ENCODE measurements at places on chromosomes 2 and 18.
A peak's percentile ranks its signal among the peaks of the same experiment; 100 is the strongest.

- DNase-seq, result peak; percentile 88
Observed at GRCh38 chr2:86194751-86195054, 559 bp downstream of the IMMT start.

DNA sequence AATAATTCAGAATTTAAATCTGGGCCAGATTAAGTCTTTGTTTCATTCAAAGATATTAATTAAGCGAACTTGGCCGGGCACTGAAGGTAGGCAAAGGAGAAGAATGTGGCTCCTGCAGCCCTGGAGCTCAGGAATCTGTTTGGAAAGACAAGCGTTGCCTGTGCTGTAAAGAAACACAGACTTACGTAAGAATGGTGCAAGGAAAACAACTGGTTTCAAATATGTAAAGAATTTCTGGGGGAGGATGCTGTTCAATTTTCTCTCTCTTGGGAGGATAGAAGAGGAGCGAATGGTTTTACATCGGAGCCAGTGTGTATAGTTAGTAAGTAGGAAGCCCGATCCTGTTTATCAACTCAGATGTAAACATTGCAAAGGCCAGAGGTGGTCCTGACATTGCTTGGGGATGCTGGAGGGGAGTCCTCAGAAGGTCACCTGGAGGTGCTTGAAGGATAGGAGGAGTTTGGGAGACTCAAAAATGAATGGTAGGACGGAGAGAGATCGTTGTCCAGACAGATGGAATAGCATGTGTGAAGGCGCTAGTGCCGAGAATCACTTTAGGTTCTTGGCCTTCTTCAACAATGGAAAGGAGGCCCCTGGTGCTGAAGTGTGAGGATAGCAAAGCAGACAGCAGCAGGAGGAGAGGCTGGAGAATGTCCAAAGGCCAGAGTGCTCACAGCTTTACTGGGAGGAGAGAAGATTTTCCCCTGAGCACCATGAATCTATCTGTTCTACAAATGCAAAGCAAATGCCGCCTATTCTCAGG is 456.1 kb downstream of the LPIN1 start:
- no peak for DNase-seq

- DNase-seq, result no peak
Observed at GRCh38 chr2:168901003-168901402, at the start of gene G6PC2. Gene G6PC2, plus strand, starts transcription at chr2:168901291. Its CDS starts 41 bp downstream, at chr2:168901332.

GRCh38 chr2:240195316-240195861 is 54.9 kb upstream of the OTOS start:
- no peak for DNase-seq

DNA sequence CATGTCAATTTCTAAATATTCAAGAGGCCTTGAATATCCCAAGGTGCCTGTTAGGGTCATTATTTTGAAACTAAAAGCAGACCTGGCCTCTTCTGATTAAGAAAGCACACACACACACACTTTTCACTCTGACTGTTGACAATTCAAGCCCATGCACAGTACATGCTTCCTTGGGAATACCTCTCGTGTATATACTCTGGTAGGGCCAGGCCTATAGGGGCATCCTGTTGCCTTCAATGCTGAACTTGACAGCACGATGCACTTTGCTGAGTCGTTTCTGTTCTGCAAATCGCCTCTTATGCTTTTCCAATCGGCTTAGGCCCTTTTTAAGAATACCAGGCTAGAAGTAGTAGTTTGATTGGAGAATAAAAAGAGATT is 40.6 kb downstream of the IWS1 start:
- DNase-seq, result no peak

DNA sequence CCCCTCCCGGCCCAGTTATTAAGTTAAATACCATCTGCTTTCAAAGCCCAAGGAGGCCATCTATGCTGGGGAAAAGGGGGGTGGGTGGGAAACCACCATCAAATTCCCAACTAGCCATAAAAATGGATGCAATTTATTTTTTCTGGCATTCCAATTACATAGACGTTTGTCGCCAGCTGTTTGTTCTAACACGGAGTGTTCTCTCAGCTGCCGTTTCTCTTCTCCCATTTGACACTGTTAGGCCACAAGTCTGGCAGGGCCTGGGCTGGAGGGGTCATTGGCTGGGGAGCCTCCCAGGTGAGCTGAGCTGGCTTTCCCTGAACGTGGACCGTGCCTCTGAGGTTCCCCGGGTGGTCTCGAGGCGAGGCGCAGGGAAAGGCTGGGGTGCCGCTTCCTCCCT is 16.6 kb downstream of the ATOH8 start:
- no peak for DNase-seq

GRCh38 chr2:164850235-164850634 is 8.6 kb upstream of the COBLL1 start:
- peak; percentile 28 for DNase-seq

DNA sequence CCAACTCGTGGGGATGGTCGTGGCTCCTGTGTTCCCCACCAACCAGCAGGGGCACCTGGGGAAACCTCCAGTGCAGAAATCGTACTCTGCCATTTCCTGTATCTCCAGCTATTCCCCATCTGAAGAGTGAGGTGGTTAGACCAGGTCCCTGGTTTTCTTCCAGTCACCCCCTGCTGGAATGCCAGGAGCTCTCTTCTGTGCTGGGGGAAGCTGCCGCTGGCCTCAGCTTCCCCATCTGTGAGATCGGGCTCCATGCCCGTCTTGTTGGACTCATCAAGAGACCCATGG is 119.7 kb downstream of the INHBB start:
- no peak for DNase-seq

GRCh38 chr18:11004951-11005350 is 144.4 kb downstream of the PIEZO2 start:
- DNase-seq, result no peak

DNA sequence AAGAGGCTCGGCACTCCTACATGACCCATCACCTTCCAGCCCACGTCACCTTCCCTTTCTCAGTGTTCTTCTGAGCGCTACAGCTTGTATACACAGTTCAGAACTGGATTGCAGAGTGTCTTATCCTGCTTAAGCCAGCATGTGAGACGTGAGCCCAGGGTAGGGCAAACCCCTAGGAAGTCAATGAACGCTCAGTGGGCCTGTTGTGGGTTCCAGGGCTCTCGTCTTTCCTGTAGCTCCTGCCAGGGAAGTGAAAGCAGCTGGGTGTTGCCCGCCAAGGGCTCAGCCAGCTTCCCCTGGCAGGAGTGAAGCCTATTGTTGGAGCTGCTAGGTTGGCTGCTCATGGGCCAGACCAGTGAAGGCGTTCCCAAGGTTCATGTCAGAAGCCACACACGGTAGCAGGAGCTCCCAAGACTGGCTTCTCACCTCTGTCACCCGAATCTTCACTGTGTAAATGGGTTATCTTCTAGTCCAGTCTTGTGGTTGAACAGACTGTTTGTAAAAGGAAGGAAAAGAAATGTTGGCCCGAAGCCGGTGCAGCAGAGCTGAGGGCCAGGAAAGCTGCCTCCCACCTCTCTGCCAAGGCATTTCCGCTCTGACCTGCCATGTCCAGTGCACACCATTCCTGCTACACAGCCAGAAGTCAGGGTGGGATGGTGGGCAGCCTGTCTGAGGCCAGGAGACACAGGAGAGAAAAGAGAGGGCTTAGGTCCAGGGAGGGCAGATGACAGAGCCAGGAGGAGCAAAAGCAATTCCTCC is 69.6 kb upstream of the RMDN2 start:
- DNase-seq, result peak; percentile 30

GRCh38 chr2:10930721-10931516 is 19.2 kb downstream of the KCNF1 start:
- no peak for DNase-seq

DNA sequence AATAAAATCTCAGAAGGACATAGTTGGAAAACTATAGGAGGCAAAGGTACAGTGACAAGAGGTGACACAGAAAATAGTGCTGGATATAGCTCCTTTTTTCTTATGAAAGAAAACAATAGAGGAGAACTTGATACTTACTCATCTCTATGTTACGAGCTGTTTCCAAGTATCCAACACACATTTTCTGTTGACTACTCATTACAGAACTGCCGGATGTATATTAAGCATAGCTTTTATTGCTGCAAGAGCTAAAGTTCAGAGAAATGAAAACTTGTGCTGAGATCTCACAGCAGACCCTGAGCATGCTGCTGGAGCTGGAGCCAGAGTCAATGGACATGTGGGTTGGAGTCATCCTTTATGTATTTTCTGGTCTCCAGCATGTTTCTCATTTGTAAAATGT is 210.0 kb upstream of the NT5C1B start:
- DNase-seq, result no peak

DNA sequence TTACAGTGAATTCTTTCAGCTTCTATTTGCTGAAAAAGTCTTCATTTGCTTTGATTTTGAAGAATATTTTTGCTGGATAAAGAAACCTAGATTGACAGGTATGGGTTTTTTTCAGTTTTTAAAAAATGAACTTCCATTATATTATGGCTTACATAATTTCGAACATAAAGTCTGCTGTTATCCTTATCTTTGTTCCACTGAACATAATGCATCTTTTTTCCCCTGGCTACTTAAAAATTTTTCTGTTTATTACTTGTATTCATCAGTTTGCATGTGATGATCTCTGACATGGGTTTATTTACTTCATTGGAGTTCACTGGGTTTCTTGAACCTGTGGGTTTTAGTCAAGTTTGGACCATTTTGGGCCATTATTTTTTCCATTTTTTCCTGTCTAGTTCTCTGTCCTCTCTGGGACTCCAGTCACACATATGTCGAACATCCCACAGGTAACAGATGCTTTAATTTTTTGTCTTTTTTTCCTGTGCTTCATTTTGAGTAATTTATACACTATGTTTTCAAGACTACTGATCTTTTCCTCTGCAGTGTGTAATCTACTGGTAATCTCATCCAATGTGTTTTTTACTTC is 33.1 kb downstream of the SEC11C start:
- DNase-seq, result no peak

DNA sequence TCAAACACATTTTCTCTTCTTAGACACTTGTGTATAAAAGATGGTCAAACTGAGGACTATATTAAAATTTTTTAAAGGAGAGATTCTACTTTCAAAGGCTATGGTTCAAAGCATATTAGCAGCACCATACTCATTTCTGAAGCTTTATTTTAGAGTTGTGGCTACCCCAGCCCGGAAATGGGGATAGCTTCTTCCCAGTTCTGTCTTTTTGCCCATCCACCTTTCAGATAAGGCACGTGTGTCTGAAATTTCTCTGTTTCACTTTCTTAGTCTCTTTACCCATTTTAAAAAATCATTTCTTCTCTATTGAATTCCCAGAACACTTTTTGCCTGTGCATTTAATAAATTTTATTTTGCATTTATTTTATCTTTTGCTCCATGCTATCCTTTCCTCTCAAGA is 431.5 kb downstream of the RNF144A start:
- no peak for DNase-seq

- no peak for DNase-seq
Observed at GRCh38 chr2:43228756-43229659, 2.6 kb upstream of the ZFP36L2 start.

DNA sequence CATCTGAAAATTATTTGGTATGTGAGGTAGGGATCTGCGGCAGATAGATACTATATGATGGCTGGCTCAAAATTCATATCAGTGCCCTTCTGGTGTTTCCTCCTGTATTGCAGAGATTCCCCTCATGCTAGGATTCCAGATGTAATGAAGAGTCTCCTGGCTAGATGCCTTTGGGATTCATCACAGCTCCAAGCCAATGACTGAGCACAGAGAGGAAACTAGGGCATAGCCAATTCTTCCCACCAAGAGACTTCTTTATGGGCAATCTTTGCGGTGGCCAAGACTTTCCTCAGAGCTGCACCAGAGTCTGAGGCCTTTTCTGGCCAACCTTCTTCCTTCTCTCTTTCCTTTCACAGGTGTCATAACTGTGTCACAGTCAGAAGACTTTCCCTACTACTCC is 25.5 kb upstream of the CIB4 start:
- DNase-seq, result no peak

GRCh38 chr2:225233234-225233633 is 166.3 kb upstream of the NYAP2 start:
- no peak for DNase-seq

DNA sequence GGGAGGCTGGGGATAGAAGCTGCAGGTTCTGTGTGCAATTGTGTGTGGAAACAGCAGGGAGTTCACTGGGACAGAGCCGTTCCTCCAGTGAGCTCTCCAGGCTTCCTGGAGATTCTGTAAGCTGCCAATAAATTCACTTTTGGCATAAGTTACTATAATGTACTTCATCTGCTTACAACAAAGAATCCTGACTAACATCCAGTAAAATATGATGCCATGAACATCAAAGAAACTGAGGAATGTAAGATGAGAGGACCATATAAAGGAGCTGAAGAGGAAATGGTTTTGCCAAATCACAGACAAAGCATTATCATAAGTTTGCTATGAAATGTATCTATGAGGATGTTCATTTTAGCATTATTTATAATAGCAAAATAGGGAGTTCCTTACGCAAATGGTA is 175.3 kb downstream of the KCNE4 start:
- DNase-seq, result no peak

DNA sequence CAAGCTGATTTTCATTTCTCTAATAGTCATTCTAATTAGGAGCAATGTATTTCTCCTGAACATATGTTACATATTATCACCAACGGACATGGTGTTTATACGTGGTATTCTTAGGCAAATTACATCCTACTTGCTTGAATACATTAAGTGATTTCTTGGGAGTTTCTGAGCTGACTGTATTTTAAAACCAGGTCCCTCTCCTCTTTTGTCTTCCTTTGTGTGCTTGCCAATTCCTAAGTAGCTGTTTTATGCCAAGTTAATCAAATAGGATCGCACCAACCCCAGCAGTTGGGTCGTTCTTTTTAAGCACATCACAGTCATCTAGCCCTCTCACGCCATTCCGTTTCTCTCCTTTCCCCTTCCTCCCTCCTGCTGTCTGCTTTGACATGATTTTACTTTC is 75.4 kb upstream of the MAP2 start:
- no peak for DNase-seq

GRCh38 chr2:216696751-216697560 is 1.6 kb upstream of the IGFBP5 start:
- DNase-seq, result peak; percentile 55

DNA sequence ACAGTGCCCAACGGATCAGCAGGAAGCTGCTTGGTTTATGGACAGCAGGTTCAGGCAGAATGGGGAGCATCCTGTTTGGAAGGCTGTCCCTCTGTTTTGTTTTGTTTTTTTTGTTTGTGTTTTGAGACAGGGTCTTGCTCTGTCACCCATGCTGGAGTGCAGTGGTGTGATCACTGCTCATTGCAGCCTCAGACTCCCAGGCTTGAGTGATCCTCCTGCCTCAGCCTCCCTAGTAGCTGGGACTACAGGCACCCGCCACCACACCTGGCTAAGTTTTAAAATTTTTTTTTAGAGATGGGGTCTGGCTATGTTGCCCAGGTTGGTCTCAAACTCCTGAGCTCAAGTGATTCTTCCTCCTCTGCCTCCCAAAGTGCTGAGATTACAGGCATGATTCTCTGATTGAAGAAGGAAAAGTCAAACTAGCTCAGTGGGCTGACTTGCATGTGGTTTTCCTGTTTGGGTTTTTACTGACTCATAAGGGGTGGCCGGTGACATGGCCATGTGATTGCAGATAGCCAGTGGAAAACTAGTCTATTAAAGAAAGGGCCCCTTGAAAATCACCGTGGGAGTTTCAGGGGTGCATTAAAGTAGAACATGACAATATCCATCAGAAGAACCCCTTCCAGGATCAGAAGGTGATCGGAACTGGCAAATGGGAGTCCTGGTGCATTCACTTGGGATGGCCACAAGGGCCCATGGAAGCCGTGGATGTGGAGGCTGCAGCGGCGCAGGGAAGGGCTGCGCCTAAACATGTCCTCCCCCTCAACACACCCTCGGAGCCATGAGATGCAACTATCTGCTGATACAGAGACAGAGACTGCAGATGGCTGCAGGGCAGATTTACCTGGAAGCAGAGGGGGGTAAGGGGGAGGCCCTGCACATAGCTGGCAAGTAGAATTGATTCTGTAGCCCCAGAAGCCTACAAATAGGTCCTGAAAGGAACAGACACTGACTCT is 26.5 kb downstream of the AQP12B start:
- DNase-seq, result peak; percentile 30
